GM23248 (cell line): ENCODE measurements at places on chromosomes 2 and 18. TPM values are rescaled to one million over a fixed set of nuclear protein-coding genes. Genes with fewer than 3 reads are reported as not detected.

ORC4 gene
- 39.1 and 42.7 TPM in 2 replicates for polyA plus RNA-seq

KATNAL2 gene
- polyA plus RNA-seq, result 4.1 and 4.6 TPM in 2 replicates

CPS1 gene
- 1.8 and 2.1 TPM in 2 replicates for polyA plus RNA-seq

IL37 gene
- not detected in 2 replicates for polyA plus RNA-seq

OTX1 gene
- not detected in 2 replicates for polyA plus RNA-seq

HOXD13 gene
- 1.9 and 2.4 TPM in 2 replicates for polyA plus RNA-seq

SNED1 gene
- polyA plus RNA-seq, result 6.1 and 7.7 TPM in 2 replicates

NCKAP5 gene
- polyA plus RNA-seq, result 0.38 and 0.86 TPM in 2 replicates

CGREF1 gene
- 17.2 and 17.8 TPM in 2 replicates for polyA plus RNA-seq

NAB1 gene
- 13.0 TPM in 2 replicates for polyA plus RNA-seq

DNA sequence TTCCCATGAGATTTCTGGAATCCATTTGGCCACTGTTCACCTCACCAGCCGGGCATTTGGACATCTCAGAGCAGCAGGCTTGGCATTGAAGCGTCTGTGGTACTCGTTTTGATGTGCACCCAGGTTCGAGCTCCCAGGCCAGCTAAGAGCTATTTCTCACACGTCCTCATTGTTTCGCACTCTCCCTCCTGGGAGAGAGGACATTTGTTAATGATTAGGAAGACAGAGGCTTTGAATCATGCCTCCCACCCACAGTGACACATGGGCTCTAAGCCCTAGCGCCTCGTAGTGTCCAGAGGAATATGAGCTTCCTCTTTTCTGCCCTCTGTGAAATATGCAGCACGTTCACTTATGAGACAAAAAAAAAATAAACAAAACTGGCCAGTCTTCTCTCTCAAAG, 361.8 kb downstream of the RND3 start:
- DNase-seq, result peak; percentile 97

GRCh38 chr2:188765522-188766470, 208.4 kb upstream of the COL3A1 start:
- DNase-seq, result peak; percentile 63

- DNase-seq, result peak; percentile 63
These were observed 344.4 kb downstream of the RND3 start for GRCh38 chr2:150143087-150143536.

DNA sequence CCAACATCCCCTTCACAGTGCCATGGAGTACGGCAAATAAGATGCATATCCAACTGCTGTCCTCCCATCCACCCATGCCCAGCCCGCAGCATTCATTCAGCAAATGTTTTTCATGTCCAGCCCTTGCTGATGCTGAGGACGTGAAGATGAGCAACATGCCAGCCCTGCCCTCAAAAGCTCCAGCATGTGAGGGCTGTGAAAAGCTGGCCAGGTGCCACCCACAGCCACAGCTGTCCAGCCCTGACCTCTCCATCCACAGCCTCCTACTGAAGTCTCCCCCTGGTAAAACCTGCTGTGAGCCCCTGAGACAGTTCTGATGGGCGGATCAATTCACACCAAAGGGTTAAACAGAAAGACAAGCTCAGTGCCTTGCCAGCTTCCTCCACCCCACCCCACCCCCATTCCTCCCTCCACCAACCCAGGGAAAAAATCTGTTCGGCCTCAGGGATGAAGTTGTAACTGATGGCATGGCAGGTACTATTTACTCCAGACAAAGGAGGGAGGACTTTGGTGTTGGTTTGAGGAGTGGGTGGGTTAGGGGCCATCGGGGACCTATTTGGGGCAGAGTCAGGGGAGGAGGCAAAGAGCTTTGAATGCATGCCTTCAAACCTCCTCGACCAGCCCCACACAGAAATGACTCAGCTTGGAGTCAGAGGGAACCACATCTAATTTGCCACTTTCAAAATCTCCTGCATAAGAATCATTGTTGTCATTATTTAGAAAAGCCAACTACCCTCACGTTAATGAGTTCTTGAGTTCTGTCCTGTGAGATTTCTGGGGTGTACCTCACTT, 4.3 kb downstream of the ZBTB7C start:
- DNase-seq, result peak; percentile 79

DNA sequence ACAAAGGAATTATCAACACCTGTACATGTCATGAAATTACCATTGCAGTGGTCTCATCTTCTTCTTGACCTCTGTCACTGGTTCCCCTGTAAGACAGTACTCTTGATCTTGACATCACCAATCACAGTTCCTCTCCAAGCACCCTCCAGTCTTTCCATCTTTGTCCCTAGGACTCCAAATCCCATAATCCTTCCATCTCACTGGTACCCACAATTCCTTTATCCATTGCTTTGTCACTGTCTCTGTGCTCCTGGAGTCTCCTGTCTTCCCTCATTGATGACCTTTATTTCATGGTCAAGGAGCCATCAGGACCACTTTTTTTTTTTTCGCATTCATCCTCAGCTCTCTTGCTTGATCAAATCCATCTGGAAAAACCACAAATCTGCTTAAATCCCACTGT, 56.7 kb downstream of the COL4A3 start:
- DNase-seq, result no peak

GRCh38 chr2:94956797-94957391, 68.6 kb upstream of the MAL start:
- DNase-seq, result peak; percentile 61

DNA sequence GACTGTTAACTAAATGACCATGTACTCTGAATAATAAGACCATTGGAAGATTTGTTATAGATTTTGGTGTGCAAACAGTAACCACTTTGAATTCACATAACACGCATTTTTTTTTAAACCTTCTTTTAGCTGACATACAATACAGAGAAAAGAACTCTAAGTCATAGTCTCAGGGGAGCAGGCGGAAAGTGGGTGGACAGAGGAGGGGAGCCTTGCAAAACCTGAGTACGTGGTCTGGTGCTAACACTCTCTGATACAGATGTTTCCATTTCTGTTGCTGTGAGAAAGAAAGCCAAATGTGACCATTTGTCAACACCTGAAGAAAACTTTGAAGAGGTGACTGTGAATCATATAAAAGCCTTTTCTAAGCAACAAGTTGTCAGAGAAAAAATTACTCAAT, 151.8 kb upstream of the GCFC2 start:
- no peak for DNase-seq

GRCh38 chr2:74008761-74009395, 24.2 kb downstream of the TET3 start:
- no peak for DNase-seq

- peak; percentile 65 for DNase-seq
These were observed 50.3 kb downstream of the SH2D6 start for GRCh38 chr2:85468704-85469349.

DNA sequence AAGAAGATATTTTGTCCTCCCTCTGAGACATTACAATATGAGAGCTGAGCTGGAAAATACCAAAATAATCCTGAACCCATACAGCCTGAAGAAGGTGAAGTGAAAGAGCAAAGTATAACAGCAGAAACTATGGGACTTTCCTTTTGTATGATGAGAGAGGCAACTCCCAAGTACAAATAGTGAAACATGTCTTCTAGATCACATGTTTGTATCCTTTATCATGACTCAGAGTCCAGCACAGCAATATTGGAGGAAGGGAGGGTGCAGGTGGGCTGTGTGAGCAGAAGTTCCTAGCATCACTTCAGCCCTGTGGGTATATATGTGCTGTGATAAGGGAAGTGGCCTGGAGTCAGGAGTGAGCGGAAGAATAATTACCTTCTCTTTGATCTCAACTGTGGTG, 265.6 kb upstream of the NRXN1 start:
- DNase-seq, result no peak

GRCh38 chr2:112026509-112026908, 28.6 kb upstream of the TMEM87B start:
- DNase-seq, result no peak

GRCh38 chr2:196080526-196080925, 11.9 kb upstream of the DNAH7 start:
- no peak for DNase-seq
